ENCODE measurements at places on chromosomes 6 and 20.

GRCh38 chr6:33689879-33690278 lies 21.6 kb downstream of the UQCC2 start:
- peak; percentile 40 for DNase-seq

- no peak for DNase-seq
Observed at GRCh38 chr6:132084811-132085509, 133.8 kb upstream of the CCN2 start.

- DNase-seq, result peak; percentile 97
Observed at GRCh38 chr6:27251112-27251605, 3.7 kb downstream of the PRSS16 start.

- DNase-seq, result no peak
Observed at GRCh38 chr20:2838170-2838797, 2.2 kb downstream of the PCED1A start.

DNA sequence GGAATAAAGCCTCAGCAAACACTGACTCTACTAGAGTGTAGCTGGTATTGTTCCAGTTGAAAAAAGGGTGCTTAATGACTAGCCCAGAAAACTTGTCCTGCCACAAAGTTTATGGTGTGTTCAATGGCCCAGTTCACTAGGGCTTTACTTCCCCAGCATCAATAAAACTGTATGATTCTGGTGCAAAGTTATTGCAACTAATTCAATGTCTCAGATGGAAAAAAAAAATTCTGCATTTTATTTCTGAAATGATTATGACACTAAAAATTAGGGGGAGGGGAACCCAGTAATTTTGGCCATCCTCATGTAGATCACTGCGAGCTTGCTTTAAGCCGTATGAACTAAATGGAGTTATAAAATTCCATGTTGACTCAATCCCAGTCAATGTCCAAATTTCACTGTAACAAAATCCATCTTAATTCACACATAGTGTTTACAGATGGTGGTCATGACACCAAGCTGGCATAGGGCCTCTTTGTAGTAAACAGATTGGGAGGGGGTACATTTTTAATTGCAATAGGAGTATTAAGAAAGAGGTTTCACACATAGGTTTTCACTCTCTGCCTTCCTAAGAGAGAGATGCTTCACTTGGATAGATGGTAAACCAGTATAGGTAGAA lies 41.2 kb downstream of the PTPRK start:
- DNase-seq, result no peak

- no peak for DNase-seq
Observed at GRCh38 chr20:57837208-57838035, 127.6 kb upstream of the PMEPA1 start.

GRCh38 chr6:149347067-149347466 lies 29.6 kb downstream of the TAB2 start:
- DNase-seq, result no peak

GRCh38 chr20:53923566-53924369 lies 146.6 kb downstream of the BCAS1 start:
- DNase-seq, result no peak

DNA sequence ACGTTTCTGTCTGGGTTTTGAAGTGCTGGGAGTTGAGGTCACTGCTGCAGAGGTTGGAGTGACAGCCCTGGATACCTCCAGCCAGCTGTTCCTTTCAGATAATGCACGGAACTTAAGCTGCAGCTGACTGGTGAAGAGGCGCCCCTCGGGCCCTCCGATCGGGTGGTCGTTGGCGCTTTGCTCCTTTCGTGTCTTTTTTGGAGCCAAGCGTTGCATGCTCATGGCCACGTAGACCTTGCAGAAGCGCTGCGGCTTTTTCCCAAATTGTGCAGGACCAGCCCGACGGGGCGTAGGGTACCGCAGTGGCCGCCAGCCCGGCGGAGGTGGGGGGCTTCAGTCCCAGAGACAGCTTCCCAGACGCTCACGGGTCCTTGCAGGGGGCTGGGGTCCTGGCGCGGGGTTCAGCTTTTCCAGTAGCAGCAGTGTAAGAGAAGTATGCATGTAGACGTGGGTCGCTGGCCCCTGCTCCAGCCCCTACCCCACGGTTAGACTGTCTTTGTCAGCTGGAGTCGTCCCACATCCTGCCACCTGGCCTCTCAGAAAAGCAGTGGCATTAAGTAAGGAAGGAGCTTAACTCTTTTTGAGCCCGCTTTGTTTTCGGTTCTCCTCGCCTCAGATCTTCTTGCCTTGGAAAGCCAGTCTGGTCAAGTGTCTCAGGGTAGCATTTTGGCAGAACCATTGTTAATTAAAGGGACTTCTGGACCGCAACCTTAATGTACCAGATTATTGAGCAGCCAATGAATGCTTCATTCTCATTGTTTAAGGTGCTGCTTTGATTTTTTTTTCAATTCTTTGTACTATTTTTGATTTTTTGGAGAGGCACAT lies 838 bp downstream of the TNFAIP3 start:
- peak; percentile 73 for DNase-seq

DNA sequence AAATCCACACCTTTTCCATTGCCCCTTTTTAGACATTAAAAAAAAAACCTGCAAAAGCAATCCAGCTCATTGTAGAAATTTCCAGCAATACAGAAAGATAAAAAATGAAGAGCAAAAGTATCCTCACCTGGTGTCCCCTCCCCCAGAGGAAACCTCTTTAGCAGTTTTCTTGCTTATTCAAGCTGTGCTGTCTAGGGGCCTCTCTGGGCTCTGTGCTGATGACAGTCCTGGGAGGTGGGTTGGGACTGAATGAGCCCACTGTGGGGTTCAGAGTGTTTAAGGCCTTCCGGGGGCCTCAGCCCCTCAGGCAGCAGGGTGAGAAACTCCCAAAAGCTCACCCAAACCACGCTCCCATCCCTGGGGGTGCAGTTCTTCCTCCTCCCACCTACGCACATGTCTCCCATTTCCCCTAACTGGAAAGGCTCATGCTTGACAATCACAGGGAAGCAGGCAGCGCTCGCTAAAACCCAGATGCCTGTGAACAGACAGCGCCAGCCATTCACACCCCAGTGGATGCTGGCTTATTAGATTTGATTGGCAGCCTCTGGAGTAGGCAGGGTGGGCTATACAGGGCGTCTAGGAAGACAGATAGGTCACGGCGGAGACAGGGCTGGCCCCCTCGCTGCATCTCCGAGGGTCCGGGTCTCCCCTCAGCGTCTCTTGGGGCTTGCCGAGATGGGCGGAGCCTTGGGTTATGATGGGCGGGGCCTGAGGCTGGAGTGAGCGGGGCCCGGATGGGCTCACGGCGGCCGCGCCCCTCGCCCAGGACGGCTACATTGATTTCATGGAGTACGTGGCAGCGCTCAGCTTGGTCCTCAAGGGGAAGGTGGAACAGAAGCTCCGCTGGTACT lies 4.6 kb downstream of the GUCA1A start:
- no peak for DNase-seq

DNA sequence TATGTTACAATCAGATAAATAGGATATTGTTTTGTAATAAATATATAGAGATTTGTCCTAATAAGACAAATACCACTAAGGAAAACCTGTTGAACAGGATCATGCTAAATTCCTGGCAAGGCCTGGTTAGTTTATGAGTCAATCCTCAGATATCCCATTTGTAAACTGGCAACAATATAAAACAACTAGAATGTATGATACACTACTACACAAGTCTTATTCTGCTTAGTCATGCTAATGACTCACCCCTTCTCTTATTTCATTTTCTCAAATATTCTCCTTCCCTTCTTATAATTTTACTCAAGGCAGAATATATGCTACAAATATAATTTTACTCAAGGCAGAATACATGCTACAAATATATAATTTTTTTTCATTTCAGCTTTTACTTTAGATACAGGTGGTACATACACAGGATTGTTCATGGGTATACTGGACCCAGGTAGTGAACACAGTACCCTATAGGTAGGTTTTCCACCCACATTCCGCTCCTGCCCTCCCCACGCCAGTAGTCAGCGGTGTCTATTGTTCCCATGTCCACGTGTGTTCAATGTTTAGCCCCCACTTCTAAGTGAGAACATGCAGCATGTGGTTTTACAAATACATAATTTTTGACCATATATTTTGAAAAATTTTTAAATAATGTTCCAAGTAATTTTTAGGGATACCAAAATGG lies 6.3 kb downstream of the OSER1 start:
- DNase-seq, result no peak

- DNase-seq, result no peak
Observed at GRCh38 chr6:116376149-116376548, 5.4 kb downstream of the DSE start.

DNA sequence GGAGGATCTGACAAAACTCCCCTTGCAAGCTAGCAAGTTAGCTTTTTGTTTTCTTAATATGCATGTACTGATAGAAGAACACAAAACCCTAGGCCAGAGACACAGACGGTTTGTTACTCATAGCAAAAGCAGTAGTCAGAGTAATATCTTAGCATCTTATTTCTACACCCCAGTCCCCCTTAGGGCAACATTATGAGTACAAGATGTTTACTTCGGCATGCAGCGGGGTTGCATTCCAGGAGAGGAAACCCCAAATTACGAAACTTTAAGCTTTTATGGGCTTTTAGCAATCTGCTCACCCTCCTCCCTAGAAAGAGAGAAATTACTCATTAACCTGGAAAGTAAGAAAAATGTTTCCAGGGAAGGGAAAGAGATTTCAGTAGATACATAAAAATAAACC lies 1286.9 kb downstream of the EPHA7 start:
- no peak for DNase-seq

GRCh38 chr20:22354647-22355046 lies 229.7 kb downstream of the FOXA2 start:
- DNase-seq, result no peak

DNA sequence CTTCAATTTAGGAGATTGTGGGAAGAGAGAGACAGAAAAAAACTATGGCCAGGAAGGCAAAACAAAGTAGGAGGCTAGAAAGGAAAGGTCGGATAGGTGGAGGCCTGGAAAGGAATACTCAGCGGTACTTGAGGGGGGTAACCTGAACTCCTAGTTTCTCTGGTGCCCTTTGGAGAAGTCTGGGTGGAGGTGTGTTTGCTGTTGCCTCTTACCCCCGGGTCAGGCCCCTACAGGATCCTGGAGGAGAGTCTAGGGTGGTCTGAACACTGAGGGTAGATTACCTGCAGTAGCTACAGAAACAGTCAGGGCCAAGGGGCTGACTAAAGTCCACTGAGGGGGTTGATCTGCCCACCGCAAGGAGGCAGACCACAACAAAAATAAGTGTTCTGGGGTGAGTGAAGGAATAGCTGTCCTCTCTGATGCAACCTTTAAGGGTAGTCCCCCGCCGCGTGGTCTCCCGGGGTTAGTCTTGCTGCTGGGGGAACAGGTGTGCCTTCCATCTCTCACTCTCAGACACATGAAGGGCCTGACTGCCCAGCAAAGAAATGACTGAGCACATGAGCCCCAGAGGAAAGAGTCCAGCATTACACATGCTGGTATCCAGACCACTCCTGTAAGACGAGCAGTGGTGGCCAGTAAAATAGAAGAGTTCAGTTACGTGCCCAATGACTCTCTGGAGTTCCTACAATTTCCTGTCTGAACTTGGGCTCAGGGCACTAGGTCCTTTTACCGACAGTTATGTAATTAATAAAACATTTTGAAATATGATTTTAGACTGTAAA lies 59.5 kb downstream of the MTHFD1L start:
- no peak for DNase-seq

DNA sequence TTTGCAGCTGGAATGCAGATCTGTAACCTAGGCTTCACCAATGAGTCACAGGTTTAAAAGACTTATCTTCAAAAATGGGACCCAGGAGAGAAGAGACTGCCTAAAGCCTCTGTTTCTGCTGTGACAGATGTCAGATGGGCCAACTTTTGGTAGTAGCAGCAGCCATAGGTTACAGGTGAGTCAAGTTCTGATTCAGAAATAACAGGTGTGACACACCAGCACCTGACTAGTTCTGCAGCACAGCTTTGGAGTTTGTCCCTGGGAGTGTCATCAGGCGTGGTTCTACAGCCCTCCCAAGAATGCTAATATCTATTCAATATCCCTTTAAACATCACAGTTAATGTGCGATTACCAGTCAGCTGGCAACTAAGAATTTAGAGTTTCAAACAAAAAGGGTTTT lies 121.9 kb upstream of the BTN3A2 start:
- no peak for DNase-seq

GRCh38 chr6:141685416-141685815 lies 447.3 kb upstream of the GJE1 start:
- DNase-seq, result no peak

GRCh38 chr6:10901770-10902169 lies 14.9 kb downstream of the SYCP2L start:
- DNase-seq, result no peak
